Fibroblast of skin of scalp (primary cell): ENCODE measurements at places on chromosomes 11 and 22.

- no peak for DNase-seq
Measured at GRCh38 chr11:80724366-80724765, 1283.5 kb upstream of the TENM4 start.

- DNase-seq, result no peak
Measured at GRCh38 chr22:38653741-38654140, 2.5 kb downstream of the FAM227A start.

DNA sequence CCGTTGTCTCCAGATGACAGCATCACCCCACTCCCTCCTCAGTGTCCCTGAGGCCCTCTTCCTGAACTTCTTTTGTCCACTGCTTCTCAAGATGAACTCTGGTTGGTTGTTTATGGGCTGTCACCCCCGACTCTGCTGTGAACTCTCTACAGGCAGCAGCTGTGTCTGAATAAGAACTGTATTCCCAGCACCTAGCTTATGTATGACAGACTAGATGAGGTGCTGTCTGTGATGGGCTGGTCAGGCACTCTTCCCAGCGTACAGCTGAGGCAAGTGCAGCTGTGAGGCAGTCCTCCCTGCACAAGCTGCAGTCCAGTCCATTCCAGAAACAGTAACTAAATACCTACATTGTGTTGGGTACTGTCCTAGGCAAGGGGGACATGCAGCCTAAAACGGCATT is 111.4 kb upstream of the PITPNB start:
- DNase-seq, result no peak

DNA sequence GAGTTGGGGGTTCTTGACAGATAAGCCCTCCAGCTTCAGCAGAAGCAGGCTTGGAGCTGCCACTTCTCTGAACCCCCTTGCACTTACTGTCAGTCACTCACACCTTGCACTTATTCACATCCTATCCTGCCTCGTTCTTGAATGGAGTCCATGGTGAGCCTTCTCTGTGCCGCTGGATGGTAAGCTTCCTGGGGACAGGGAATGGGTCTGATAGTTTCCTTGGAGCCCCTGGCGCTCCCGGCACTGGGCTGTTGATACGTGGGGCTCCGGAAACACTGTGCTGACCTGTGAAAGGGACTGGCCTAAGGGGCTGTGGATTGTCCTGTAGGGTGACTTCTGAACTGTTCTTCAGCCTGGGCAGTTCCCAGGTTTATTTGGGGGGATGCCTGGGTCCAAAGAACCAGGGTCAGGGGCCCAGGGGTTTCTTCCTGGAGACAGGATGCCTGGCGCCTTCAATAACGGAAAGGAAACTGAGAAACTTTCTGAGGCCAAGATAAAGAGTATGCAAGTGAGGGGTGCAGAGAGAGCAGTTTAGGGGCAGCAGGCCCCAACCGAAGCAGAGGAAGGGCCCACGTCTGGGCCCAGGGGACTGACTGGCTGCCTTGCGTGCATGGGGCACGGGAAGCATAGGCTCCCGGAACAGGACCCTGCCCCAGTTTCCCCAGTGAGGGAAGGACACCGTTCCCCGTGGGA is 709 bp upstream of the ST3GAL4 start:
- no peak for DNase-seq

GRCh38 chr11:129960216-129961214 is 42.1 kb downstream of the PRDM10 start:
- peak; percentile 73 for DNase-seq

- DNase-seq, result peak; percentile 29
Measured at GRCh38 chr22:23790819-23791737, 4.3 kb downstream of the SMARCB1 start.

DNA sequence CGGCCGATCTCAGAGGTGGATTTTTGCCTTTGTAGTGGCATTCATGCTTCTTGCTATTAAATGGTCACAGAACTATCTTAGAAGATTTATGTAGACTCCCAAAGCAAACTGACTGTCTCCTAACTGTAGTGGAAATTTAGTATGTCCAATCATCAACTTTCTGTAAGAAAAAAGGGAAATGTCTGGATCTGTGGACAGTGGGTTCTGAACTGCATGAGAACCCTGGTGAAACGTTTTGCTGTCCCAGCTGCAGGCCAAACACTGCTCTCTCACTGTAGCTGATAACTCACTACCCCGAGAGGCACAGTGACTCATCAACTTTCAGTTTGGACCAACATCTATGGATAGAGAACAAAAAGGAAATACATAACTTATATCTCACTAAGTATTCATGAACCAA is 387.1 kb downstream of the SOX6 start:
- peak; percentile 82 for DNase-seq

- no peak for DNase-seq
Measured at GRCh38 chr11:499201-500076, 7.6 kb downstream of the RNH1 start.

- no peak for DNase-seq
Measured at GRCh38 chr22:18935889-18936529, at the start of gene PRODH. TSS of gene PRODH (minus strand) at chr22:18936293. CDS start at chr22:18936287, 6 bp downstream.

DNA sequence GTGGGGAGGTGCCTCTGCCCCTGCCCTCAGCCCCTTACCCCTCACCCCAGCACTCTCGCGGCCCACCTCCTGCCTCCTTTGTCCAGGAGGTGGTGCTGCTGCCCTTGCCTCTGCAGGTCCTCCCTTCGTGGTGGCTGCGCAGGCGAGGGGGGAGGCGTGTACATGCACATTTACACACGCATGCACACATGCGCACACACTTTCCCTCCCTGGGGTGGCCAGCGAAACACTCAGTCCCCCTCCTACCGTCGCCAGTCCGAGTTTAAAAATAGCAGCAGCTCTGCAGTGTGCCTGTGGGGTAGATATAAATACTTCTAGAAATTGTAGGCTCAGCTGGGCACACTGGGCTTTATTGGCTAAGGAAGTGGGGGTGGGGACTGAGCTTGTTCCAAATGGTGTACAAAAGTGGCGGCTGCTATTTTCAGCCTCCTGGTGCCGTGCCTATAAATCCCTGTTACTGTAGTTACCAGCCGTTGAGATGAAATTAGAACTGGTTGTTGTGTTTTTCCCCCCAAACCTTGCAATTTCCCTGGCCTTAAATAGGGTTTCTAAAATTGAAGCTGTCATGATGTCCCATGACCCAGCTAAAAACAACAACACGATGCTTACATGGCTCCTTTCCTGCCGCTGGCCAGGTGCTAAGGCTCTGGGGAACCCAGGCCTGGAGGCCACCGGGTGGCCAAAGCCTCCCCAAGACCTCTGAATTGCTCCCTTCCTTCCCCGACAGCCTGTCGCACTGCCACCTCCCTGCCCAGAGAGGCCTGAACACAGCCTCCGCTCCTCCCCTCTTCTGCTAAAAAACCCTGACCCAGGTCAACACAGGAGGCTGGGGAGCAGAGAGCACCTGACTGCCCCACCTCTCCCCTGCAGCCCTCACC is 12.4 kb downstream of the PICK1 start:
- peak; percentile 79 for DNase-seq

GRCh38 chr11:69200331-69201065 is 44.8 kb downstream of the SMIM38 start:
- DNase-seq, result no peak

GRCh38 chr22:47328550-47329243 is 566.2 kb downstream of the TBC1D22A start:
- DNase-seq, result peak; percentile 87

DNA sequence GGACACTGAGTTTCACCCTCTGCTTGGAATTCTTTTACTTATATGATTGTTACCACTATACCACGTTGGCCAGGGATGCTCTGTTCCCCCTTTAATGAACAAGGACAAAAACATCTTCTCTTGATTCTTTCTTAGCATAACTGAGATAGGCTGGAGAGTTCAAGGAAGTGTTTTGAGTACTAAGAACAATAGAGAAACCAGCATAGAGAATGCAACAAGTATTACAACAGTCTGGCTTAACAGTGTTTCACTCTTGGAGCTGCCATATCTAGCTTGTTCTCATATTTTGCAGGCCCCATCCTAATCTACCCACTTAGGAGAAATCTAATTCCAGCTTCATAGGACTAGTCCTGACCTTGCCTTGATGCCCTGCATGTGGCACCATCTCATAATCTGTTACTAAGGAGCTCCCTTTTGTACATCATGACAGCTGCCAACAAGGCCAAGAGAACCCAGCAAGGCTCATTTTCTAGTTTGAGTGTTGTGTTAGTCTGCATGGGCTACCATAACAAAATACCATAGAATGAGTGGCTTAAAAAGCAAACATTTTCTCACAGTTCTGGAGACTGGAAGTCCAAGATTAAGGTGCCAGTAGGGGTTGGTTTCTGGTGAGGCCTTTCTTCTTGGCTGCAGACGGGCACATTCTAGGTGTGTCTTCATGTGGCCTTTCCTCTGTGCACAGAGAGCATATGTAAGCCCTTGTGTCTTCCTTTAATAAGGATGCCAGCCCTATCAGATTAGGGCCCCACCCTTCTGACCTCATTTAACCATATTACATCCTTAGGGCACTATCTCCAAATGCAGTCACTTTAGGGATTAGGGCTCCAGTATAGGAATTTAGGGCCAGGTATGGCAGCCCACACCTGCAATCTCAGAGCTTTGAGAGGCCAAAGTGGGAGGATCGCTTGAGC is 37.8 kb downstream of the PACS1 start:
- DNase-seq, result peak; percentile 17

DNA sequence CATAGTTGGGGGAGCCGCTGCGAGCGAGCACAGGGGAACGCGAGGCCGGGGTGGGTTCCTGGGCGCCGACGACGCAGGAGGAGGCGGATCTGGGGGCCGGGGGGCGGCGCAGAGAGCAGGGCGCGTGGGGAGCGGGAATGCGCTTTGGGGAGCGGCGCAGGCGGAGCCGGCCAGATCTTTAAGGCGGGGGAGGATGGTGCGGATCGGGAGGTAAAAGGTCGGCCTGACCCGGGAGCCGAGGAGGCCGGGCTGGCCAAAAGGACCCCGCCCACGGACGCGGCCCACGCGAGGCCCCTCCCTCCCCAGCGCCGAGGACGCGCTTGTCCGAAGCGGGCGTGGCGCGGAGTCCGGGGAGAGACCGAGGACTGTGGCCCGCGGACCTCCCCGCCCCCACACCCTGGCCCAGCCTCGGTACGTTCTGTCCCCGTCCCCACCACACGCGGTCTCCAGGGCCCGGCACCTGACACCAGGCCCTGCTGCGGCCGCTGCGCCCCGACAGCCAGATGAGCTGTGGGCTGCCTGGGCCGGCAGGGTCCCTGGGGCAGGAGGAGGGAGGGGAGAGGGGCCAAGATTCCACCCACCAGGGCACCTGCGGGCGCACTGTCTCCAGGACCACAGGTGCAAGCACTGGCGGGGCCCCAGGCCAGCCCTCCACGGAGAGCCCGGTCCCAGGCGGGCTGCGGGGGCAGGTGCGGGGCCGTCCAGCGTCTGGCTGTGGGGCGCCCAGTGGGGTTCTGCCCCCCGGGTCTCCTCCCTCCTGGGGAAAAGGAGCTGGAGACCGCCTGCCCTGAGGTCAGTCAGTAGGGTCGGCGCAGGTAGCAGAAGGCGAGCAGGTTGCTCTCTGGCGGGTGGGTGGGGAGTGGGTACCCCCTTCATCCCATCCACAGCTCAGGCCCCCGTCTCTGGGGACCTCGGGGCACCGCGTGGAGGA is 10.9 kb downstream of the PIM3 start:
- DNase-seq, result peak; percentile 29

DNA sequence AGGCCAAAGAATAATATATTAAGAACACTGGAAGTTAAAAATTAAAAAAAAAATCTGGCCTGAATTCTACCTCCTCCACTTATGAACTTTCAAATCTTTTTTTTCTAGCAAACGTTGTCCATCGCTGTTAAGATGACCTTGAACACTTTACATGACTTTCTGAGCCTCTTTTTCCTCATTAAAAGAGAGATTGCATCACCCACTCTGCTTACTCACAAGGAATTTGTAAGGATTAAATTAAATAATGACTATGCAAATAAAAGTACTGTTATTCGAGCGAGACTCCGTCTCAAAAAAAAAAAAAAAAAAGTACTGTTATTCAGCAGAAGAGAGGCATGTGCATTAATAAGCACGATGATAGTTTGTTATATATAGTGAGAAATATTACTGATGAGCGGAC is 285.1 kb upstream of the CCDC90B start:
- peak; percentile 39 for DNase-seq

- no peak for DNase-seq
Measured at GRCh38 chr11:44998051-44998450, 47.4 kb upstream of the TP53I11 start.

DNA sequence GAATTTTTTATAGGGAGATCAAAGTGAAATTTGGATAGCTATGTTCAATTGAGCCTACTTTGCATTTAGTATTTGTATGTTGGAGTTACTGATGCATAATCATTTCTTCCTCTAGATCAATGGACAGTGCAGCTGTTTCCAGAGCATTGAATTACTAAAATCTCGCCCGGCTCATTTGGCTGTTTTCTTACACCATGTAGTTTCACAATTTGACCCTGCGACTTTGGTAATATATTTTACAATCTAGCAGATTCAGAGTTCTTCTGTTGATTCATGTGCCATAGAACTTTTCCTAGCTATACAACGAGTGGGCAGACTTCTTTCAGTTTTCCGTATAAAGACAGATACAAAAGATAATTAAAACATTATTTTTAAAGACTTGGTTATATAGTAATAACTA is 70.0 kb upstream of the GRIK4 start:
- no peak for DNase-seq

GRCh38 chr11:128735935-128736605 is 42.2 kb downstream of the FLI1 start:
- DNase-seq, result no peak

GRCh38 chr22:46079861-46080821 is 70.2 kb upstream of the PPARA start:
- peak; percentile 78 for DNase-seq

- no peak for DNase-seq
Measured at GRCh38 chr11:117936973-117937372, 7.8 kb upstream of the TMPRSS13 start.

DNA sequence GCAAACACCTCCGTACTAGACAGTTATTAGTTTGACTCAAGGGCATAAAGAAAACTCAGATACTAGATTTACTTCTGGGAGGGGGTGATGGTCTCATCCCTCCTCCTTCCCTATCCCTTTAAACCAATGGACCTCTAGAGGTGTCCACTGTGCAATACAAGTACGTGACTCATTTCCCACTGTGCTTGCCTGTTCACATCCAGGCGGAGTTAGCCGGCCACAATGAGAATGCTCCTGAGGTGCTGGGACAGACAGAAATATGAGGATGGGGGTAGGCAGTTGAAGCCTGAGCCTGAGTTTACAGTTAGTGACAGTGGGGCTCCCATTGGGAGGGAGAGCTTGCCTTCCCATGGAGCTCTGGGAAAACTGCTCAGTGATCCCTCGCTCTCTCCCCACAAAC is 8.4 kb upstream of the PMM1 start:
- DNase-seq, result peak; percentile 78

DNA sequence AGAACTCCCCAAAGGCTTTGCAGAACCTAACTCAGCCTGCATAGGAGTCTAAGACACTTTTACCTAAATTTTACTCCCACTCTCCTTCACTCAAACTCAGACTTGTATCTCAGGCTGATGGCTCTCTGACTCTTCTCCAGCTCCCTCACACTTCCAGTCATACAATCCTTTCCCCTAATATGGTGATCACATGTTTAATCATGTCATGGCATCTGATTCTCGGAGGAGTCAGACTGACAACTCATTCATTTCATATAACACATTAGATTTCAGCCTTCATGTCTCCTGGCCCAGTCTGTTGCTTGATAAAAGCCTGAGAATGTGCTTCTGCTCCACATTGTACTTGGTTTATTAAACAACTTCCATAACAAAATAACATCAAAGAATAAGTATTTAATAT is 1503.9 kb upstream of the TENM4 start:
- no peak for DNase-seq

- DNase-seq, result no peak
Measured at GRCh38 chr11:3995307-3995706, 99.3 kb upstream of the RRM1 start.

GRCh38 chr22:37196539-37197450 is 8.7 kb upstream of the C1QTNF6 start:
- peak; percentile 79 for DNase-seq

GRCh38 chr22:19631899-19632667 is 82.2 kb upstream of the SEPTIN5 start:
- DNase-seq, result peak; percentile 71

GRCh38 chr22:20418211-20418788 is 19.3 kb downstream of the SCARF2 start:
- DNase-seq, result peak; percentile 83
